Upper lobe of right lung (tissue), 1 donor: ENCODE measurements at places on chromosomes 1 and 21. TPM values are rescaled to one million over a fixed set of nuclear protein-coding genes. Genes with fewer than 3 reads are reported as not detected.

The CFAP57 gene
- total RNA-seq: 0.17 TPM

The IRF6 gene
- 17.9 TPM for total RNA-seq

The IL19 gene
- not detected for total RNA-seq

The GPR153 gene
- total RNA-seq: 16.9 TPM

GRCh38 chr1:100950781-100951180 is 54.9 kb downstream of the SLC30A7 start:
- H3K4me1 ChIP-seq: peaks cover 16% of the 10 kb centered on the region
- H3K4me3 ChIP-seq: no peak overlapping the region
- no peak for DNase-seq
- H3K36me3 ChIP-seq: no peaks in the 10 kb centered on the region
- H3K27ac ChIP-seq: no peak overlapping the region

DNA sequence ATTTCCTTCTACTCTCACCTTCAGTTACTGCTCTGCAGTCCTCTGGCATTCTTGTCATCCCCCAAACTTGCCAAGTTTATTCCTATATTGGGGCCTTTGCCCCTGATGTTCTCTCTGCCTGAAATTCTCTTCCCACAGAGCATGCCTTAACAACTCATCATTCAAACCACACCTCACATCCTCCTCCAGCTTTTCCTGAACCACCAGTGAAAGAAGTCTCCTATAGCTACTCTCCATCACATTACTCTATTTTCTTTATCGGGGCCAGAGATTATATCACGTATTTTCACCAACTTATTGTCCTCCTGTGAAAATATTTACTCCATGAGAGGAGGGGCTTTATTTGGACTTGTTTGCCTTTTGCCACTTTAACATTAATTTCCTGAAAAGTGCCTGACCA is 32.1 kb downstream of the EXTL2 start:
- no peaks in the 10 kb centered on the region for H3K36me3 ChIP-seq
- no peak overlapping the region for H3K4me3 ChIP-seq
- no peak for DNase-seq

DNA sequence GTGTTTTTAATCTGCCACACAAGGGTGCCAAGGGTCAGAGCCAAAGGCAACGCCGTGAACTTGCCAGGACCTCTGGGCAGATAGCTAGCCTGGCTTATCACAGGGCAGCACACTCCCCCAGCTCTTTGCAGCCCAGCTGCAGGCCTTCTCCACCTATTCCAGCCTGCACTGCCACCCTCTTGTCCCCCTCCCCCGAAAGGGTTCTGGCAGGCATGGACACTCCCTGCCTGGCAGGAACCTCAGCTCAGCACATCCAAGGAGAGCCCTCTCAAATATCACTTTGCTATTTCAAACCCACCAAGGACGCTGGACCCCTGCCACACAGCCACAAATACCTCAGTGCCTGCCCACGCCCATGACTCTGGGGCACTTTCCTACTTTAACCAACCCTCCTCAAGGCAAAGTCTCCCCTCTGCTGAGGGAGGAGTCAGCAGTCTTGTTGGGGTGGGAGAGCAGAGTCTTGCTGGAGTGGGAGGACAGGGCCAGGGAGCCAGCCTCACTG is 9.1 kb downstream of the SSBP3 start:
- peak; percentile 28 for DNase-seq
- H3K36me3 ChIP-seq: peaks cover 54% of the 10 kb centered on the region
- H3K4me3 ChIP-seq: no peak overlapping the region
- H3K4me1 ChIP-seq: peaks cover 15% of the 10 kb centered on the region
- H3K27me3 ChIP-seq: no peaks in the 10 kb centered on the region
- H3K27ac ChIP-seq: no peak overlapping the region

GRCh38 chr1:222910699-222911098 is 95.9 kb downstream of the DISP1 start:
- H3K36me3 ChIP-seq: no peaks in the 10 kb centered on the region
- H3K4me3 ChIP-seq: no peak overlapping the region
- no peak for DNase-seq
- no peak overlapping the region for H3K27ac ChIP-seq
- H3K4me1 ChIP-seq: peaks cover 15% of the 10 kb centered on the region
- H3K27me3 ChIP-seq: no peaks in the 10 kb centered on the region

DNA sequence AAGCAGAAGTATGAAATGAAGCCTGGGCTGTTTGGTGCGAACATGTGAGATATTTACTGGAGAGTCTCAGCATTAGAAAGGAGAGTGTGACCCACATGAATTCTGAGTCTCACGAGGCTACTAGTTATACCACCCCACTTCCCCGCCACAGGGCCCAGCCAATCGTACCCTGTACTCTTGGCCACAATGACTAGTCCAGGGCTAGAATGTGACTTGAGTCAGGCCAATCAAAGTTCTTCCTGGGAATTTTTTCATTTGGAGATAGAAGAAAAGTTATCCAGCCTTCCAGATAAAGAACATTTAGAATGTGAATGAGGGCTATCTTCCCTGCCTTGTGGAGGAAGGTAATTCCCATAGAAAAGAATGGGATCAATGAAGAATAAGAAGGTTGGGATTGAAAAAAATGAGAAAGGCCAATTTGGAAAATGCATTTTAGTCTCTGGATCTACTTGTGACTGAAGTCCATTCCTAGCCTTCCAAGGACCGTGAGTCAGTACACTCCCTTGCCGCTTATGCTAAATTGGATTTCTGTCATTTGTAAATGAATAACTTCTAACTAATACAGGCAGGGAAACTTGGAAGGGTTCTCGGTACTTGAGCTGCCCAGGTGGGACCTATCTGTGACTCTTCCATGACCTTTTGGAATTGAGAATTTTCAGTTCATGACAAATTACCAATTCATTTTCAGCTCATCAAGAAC is 12.3 kb upstream of the RIMKLA start:
- H3K27me3 ChIP-seq: peaks cover 4% of the 10 kb centered on the region
- H3K27ac ChIP-seq: peak overlapping the region; percentile 30
- no peak overlapping the region for H3K4me3 ChIP-seq

DNA sequence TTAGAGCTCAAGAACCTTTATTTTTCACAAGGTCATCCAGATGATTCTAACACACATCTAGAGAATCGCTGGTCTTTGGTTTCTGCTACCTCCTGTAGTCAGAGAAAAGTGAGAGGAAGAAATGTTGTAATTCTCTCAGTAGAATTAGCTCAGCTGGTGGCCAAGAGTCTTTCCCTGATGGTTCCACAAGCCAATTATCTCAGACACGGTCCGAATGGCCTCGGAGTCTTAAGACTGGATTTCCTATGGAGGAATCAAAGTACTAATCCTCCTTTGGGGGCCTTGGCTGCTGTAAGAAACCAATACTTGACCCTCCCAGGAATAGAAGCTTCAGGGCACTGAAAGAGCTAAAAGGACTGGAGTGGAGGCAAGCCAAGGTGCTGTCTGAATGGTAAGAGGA is 1.8 kb downstream of the TMEM81 start:
- no peak overlapping the region for H3K27ac ChIP-seq
- no peak overlapping the region for H3K4me3 ChIP-seq
- no peak for DNase-seq
- H3K4me1 ChIP-seq: no peaks in the 10 kb centered on the region

DNA sequence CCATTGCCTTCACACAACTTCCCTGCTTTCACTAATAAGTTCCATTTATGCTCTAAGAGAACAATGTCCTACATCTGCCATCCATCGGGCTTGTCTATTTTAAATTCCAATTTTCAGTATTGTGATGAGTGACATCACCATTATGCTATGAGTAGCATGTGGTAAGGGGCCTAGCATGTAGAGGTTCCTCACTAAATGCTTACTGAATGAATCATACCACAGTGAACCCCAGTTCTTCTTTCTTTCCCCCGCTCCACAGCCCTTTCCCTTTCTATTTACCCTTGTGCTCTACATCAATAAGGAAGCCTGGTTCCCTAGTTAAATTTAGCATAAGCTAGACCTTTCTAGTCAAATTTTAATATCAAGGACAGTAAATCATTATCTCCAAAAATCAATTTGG is 195.0 kb upstream of the RGS18 start:
- H3K36me3 ChIP-seq: no peaks in the 10 kb centered on the region
- H3K4me3 ChIP-seq: no peak overlapping the region
- no peak for DNase-seq
- no peaks in the 10 kb centered on the region for H3K4me1 ChIP-seq
- no peaks in the 10 kb centered on the region for H3K27me3 ChIP-seq

GRCh38 chr21:45494851-45495680 is 47.2 kb downstream of the SLC19A1 start:
- H3K4me1 ChIP-seq: no peaks in the 10 kb centered on the region
- no peaks in the 10 kb centered on the region for H3K27me3 ChIP-seq
- H3K27ac ChIP-seq: no peak overlapping the region
- no peak overlapping the region for H3K4me3 ChIP-seq
- H3K36me3 ChIP-seq: peaks cover 15% of the 10 kb centered on the region

DNA sequence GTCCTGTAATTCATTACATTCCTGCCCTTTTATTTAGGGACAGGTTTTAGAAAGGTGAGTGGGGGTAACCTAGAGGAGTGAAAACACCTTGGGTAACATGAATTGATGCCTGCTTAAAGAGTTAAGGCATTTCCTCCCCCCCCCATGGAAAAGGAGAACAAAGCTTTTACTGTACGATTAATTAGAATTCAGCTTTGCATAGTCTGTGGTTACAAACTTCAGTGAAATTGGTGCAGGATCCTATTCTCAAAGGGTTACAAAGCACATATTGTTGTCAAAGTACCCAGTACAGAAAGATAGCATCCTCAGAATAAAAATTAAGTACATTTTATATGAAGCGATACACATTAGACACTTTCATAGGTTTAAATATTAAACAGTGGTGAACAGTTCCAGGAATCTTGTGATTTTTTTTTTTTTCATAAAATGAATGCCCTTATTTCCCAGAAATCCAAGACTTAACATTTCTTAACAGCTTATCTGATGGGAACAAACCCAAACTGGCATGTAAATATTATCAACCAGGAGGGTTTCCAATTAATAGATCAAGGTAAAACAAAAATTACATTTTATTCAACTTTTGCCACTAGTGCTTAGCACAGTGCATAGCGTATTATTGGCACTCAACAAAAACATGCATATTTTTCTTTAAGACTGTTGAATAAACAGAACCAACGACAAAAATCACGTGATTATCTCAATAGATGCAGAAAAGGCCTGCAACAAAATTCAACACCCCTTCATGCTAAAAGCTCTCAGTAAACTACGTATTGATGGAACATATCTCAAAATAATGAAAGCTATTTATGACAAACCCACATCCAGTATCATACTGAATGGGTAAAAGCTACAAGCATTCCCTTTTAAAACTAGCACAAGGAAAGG is 172.7 kb downstream of the PDE4B start:
- H3K36me3 ChIP-seq: no peaks in the 10 kb centered on the region
- DNase-seq: no peak
- H3K4me1 ChIP-seq: no peaks in the 10 kb centered on the region
- no peak overlapping the region for H3K27ac ChIP-seq

DNA sequence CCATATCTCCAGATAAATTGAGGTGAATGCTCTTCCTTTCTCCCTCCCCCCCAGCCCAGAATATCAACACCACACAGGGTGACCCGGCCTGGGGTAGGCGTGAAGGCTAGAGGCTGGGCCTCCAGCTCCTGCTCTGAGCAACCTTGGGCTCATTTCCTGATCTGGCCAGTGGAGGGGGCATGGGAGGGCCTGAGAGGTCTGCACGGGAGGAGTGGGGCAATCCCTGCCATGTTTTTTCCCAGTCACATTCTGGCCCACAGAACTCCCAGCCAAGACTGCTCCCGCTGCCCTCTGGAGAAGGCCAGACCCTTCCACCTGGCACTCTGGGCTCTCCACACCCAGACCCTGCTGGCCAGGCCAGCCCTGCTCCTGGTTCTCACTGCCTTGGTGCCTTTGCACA is 3.9 kb downstream of the CLDN19 start:
- no peak overlapping the region for H3K27ac ChIP-seq
- H3K36me3 ChIP-seq: no peaks in the 10 kb centered on the region
- no peaks in the 10 kb centered on the region for H3K27me3 ChIP-seq

DNA sequence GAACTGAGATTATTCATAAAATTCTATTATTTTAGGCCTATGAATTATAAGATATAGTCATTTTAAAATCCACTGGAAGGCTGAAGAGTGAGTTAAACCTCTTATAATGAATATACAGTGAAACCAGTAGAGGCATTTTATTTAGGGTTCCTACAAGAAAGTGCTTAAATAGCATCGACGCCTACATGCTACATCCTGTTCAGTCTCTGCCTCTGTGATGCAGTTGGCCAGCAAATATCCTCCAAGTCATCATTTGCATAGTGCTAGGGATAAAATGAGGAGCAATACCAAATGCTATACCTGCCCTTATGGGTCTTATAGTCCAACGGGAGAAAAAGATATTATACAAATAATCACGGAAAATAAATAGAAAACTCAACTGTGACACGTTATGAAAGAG is 59.6 kb downstream of the EDEM3 start:
- H3K27me3 ChIP-seq: no peaks in the 10 kb centered on the region
- peaks cover 73% of the 10 kb centered on the region for H3K36me3 ChIP-seq
- DNase-seq: no peak
- H3K27ac ChIP-seq: no peak overlapping the region

GRCh38 chr1:65339866-65340468 is 30.6 kb downstream of the DNAJC6 start:
- H3K36me3 ChIP-seq: no peaks in the 10 kb centered on the region
- H3K4me3 ChIP-seq: no peak overlapping the region
